ENCODE measurements at places on chromosomes 16 and 17. TPM values are rescaled to one million over a fixed set of nuclear protein-coding genes. Genes with fewer than 3 reads are reported as not detected.

The MRPL12 gene
- polyA plus RNA-seq, result 190 TPM

DNA sequence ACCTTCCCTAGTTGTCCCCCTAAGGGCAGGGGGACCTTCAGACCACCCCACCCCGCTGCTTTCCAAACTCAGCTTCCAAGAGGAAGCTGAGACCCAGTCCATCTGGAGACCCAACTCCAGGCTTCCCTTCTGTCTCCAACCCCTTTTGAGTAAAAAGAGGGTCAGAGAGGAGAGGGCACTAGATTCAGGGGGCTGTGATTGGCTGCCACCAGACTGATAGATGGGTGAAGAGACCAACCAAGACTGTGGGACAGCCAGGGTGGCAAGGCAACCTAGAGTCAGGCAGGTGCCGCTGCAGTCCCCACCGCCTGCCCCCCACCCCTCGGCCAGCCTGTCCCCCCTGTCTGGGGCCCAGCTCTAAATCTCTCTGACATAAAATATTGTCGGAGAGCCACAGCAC, 92.5 kb downstream of the SDK2 start:
- DNase-seq, result no peak

- no peak for DNase-seq
Measured at GRCh38 chr17:32482568-32483320, 4.0 kb upstream of the CDK5R1 start.

- DNase-seq, result no peak
Measured at GRCh38 chr16:55503726-55504550, 4.9 kb upstream of the LPCAT2 start.

- no peak for DNase-seq
Measured at GRCh38 chr16:4714996-4715395, 19.1 kb downstream of the ANKS3 start.

DNA sequence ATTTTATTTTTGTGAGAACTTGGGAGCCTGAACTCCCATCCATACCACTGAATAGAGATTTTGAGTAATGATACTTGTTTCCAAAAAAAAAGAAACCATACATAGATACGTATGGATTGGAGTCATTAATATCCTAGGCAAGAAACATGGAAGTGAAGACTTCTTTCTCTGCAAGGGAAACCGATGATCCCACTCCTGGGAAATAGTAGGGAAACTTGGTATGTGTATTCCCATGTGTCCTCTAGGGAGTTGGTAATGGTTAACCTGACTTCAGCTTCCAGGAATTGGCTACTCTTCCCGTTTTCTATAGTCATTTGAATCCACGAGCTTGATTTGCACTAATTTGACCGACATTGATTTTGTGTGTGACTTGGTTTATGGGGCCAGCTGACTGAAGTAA, 5.4 kb downstream of the FUS start:
- DNase-seq, result no peak

DNA sequence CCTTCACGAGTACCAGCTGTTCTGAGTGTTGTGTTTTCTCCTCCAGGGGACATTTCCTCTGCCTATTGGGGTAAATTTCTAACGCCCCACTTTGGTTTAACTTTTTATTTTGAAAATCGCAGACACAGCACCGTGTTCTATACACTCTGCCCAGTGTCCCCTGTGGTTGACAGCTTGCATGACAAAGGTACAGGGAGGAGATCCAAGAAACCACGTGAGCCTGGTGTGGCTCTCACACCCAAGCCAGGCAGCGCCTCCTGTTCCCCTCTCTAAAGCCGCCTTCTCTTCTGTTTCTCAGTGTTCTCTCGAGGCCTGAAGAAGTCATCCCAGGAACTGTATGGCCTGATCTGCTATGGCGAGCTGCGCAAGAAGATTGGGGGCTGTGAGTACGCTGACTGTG, 25.4 kb downstream of the CRAMP1 start:
- DNase-seq, result no peak

GRCh38 chr17:75693500-75694481, 26.7 kb downstream of the SAP30BP start:
- DNase-seq, result no peak

GRCh38 chr16:83095941-83096692, 469.3 kb downstream of the CDH13 start:
- DNase-seq, result no peak

GRCh38 chr16:78001451-78002025, 20.8 kb upstream of the CLEC3A start:
- no peak for DNase-seq

DNA sequence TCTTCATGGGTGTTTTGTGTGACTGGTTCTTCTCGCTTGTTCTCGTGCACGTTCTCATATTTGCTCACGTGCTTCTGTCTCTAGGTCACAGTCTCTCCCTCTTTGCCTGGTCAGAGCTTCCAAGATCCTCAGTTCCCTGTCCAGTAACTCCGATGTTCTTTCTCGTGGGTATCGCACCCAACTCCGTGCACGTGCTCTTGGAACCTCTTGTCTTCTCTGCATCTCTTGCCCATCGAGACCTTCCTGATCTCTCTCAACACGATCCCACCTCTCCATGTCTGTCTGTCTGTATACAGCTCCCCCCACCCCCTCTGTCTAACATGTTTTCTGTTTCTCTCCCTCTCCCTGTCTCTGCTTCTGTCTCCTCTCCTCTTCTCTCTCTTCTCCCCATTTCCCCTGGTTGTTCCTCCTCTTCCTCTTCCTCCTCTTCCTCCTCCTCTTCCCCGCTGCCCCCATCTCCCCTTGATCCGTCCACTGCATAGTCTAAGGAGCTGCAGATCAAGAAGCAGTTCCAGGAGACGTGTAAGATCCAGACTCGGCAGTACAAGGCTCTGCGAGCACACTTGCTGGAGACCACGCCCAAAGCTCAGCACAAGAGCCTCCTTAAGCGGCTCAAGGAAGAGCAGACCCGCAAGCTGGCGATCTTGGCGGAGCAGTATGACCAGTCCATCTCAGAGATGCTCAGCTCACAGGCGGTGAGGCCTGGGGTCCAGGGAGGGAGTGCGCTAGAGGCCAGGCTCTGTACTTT, 6.1 kb downstream of the HIRIP3 start:
- DNase-seq, result no peak
